Forelimb muscle (tissue), 1 donor: ENCODE measurements at places on chromosomes 7 and 10. TPM values are rescaled to one million over a fixed set of nuclear protein-coding genes. Genes with fewer than 3 reads are reported as not detected.

- DNase-seq = no peak
These were observed 30.3 kb upstream of the TPK1 start for GRCh38 chr7:144866189-144866588.

- DNase-seq = no peak
These were observed 6.9 kb upstream of the GNG11 start for GRCh38 chr7:93914581-93915066.

The MRLN gene
- 175 TPM for polyA plus RNA-seq

DNA sequence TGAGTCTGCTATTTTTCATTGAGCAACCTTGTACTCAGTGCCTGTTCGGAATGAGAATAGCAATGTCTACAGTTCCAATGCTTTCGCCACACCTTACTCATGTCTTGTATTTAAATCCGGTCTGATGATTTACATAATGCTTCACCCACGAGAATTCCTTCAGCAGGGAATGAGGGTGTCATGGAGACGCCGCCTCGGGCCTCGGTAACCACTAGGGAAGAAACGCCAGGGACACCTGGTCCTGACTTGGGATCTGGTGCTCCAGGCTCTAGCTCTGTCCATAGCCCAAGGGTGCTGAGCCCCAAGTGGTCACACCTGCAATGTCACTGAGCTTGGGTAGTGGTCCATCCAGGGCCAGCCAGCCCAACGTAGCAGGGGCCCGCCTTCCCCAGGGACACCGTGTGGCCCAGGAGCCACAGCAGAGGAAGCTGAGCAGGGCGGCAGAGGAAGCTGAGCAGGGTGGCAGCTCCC lies 37.4 kb downstream of the PRKAG2 start:
- DNase-seq = no peak

DNA sequence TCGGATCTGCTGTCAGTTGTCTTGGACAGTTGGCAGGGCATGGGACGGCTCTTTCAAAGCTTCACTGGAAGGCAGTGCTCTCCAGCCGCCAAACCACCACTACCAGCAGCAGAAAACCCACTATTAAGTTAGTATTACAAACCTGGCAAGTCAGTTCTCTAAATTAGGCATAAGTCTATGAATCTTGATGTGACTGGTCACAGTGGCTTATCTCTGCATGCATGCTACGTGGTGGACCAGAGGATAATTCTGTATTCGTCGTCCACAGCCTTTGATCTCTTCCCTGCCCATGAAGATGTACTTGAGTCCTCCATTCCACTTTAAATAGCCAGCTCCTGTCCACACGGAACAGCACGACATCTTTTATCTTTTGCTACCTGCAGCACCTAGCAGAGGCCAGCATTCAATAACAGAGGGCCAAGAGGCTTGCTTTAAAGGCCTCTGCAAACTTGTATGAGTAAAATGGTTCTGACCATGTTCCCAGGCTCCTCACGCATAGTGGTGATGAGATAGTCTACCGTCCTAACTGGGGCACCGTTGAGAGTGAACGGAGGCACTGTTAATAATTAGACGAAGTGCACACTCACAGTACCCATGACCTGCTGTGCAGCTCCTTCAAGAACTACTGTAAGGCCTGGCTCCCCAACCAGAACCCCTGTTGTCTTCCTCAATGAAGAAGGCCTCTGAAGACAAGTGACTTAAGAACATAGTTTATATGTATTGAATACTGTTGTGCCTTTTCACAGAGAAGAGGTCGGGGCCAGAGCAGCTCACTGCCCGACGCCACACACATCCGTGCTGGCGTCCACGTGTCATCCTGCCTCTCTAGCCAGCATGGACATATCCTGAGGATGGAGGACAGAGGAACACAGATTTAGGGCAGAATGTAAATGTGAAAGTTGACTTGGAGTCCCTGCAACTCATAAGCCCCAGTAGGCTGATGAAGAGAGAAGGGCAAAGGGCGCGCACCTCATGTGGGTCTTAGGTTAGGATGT lies 1.0 kb downstream of the GPR146 start:
- no peak for DNase-seq

The CALCR gene
- polyA plus RNA-seq = 11.1 TPM

GRCh38 chr7:95473276-95473985 lies 12.3 kb upstream of the ASB4 start:
- peak; percentile 69 for DNase-seq

- no peak for DNase-seq
These were observed 31.8 kb downstream of the RAMP3 start for GRCh38 chr7:45189151-45189970.

DNA sequence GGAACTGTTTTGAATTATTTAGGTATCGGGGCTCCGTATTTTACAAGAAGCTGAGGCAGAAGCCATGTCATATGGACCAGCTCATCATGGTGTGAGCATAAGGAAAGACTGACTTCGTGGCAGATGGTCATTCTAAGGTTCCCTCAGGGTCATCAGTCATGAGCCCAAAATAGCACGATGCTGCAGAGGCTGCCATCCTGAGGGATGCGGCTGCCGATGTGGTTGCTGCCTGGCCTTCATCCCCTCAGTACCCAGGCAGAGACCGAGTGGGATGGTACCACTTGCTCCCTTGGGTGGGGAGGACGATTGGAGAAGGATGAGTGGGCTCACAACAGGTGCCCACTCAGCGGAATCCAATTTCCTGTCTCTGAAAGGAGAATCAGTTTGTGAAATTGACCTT lies 490.3 kb downstream of the SDK1 start:
- no peak for DNase-seq

The WDR11 gene
- 29.4 TPM for polyA plus RNA-seq

DNA sequence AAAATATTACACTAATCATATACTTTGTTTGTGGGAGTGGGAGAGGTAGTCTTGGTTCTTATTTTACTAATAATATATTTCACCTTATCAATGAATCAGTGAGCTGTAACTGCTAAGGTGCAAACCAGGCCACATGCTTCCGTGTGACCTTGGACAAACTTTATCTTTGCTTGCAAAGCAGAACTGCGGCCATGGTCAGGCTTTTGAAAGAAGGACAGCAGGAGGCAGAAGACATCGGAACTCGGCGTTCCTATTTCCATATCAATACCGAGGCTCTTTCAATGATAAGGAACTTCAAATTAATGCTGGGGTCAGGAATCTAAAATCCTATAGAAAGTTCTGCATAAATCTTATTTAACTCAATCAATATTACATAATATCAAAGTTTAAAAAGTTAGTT lies 491.9 kb upstream of the PFKP start:
- no peak for DNase-seq

DNA sequence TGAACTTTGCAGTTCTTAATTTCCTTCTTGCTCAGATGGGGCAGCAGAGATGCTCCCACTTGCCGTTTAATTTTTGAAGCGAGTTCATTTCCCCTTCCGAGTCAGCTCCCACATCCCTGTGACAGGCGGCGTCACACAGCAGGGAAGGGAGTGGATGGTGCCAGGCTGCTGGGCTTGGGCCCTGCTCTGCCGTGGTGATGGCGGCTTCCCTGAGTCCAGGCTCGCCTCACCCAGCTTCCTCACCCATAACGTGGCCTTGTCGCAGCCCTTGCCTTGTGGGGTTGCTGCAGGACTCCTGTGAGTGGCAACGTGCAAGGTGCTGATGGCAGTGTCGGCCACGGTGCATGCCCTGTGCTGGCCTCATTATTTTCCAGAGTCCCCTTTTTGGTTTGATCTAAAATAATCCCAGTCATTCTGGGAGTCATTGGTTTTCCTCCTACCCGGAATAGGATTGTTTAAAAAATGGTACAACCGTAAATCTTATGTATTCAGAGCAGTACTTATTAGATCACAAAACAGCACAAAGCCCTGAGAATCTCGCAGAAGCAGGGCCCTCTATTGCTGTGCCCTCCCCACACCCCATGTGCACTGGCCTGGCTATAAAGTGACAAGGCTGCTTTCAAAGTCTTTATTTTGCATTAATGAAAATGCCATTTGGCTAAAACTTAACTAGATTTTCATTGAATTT lies 260.1 kb downstream of the WDR37 start:
- no peak for DNase-seq

GRCh38 chr10:47256751-47257336 lies 43.2 kb upstream of the GDF10 start:
- no peak for DNase-seq

- no peak for DNase-seq
These were observed 93.8 kb upstream of the SVIL start for GRCh38 chr10:29728541-29729049.

- DNase-seq = no peak
These were observed 54.8 kb upstream of the CALD1 start for GRCh38 chr7:134724606-134725005.

The ADAM22 gene
- 9.1 TPM for polyA plus RNA-seq

GRCh38 chr7:762885-763284 lies 35.8 kb upstream of the PRKAR1B start:
- DNase-seq = no peak

GRCh38 chr10:43874984-43875383 lies 226.3 kb upstream of the ZNF32 start:
- no peak for DNase-seq

The C10orf105 gene
- 0.06 TPM for polyA plus RNA-seq

GRCh38 chr10:131532745-131533341 lies 221.3 kb upstream of the TCERG1L start:
- no peak for DNase-seq

DNA sequence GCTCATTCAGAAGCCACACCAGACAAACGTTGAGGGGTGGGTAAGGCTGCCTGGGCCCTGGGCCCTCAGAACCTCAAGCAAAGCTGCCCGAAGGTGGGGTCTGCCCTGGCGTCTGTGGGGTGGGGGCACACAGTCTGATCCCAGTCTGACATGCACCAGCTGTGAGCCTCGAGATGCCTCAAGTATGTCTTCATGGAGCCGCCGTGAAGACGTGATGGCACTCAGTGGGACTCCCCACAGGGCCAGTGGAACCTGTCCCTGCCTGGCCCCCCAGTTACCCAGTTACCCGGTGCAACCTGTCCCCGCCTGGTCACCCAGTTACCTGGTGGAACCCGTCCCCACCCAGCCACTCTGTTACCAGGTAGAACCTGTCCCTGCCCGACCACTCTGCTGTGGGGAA lies 351.2 kb downstream of the PTPRN2 start:
- DNase-seq = no peak

DNA sequence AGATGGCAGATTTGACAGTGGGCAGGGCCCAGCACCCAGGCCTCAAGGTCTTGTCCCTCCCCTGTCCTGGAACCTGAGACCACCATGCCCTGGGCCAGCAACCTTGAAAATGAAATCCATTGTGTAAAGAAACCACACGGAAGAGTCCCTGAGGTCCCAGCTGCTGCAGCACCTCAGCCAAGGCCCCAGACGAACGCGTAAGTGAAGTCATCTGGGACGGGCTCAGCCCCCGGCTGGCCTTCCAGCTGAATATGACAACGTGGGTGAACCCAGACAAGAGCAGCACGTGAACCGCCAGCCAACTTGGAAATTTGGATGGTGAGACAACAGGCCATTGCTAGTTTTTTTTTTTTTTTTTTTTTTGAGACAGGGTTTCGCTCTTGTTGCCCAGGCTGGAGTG lies 70.3 kb downstream of the CYTH3 start:
- no peak for DNase-seq

The NXPH1 gene
- not detected for polyA plus RNA-seq

GRCh38 chr10:67608001-67608400 lies 88.0 kb downstream of the CTNNA3 start:
- no peak for DNase-seq

- no peak for DNase-seq
These were observed 240.0 kb downstream of the ARHGAP21 start for GRCh38 chr10:24483701-24484100.

DNA sequence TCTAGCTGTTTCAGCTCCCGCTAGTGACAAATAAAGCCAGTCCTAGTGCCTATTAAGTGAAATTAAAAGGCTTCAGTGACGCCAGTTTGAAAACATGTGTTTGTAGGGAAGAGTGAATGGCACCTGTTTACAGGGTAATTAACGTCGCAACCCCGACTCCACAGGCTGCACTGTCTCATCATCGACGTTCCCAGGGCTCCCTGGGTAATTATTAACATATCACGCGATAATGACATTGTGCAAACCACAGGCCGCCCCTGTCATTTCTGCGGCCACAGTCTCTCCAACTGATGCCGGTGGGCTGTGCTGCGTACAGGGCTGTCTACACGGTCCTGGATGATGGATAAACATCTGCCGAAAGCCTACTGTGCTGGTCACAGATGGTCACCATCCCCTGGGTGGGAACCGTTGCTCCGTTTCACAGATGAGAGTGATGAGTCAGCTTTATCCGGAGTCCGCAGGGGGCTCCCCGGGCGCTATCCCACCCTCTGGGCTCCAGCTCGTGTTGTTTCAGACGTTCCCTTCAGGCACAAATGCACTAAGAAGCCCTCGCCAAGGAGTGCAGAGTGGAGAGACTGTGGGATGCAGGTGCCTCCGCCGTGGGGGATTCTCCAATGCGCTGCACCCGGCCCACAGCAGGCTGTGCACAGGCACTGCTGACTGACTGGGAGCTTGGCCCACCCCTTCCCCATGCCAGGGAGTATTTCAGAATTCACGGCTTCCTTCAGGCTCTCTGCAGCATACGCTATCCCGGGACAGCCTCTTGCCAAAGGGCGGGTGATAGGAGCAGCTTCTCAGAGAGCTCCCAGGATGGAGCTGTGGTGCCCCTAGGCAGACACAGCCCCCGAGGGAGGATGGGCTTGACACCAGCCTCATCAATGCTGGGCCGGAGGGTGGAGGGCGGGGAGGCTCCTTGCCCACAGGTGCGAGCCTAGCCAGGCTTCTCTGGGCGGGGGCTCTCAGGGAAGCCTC lies 491.8 kb upstream of the FOXK1 start:
- no peak for DNase-seq

The ZMIZ2 gene
- polyA plus RNA-seq = 37.4 TPM

The PCLO gene
- polyA plus RNA-seq = 0.29 TPM

The DNAJC12 gene
- polyA plus RNA-seq = 5.6 TPM

The GPR37 gene
- 17.8 TPM for polyA plus RNA-seq

DNA sequence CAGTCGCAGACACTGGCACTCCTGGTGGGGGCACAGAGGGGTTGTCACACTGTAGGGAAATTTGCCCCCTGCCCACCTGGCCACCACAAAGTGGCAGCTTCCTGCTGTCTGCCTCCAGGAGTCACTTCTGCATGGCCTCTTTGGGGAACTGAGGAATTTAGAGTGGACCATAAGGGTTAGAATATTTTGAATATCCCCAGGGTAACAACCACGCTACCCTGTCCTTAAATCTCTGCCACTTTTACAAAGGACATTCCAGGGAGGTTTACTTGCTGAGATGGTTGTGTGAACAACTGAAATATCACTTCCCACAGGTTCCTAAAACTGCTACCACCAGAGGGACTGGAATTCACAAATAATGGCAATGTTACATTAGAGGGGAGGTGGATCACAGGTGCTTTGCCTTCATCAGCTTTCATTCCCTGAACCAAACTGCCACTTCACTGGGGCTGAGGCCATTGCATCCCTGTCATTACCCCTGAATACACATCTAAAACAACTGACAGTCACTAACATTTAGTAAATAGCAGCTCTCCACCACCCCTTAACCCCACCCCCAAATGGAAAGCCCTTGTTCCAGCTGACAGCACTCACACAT lies 88.1 kb upstream of the IFRD1 start:
- DNase-seq = no peak

The STN1 gene
- 21.7 TPM for polyA plus RNA-seq

- DNase-seq = no peak
These were observed 11.7 kb upstream of the PWWP2B start for GRCh38 chr10:132385389-132385667.
